ENCODE measurements at places on chromosomes 1 and 21. TPM values are rescaled to one million over a fixed set of nuclear protein-coding genes. Genes with fewer than 3 reads are reported as not detected.
A peak's percentile ranks its signal among the peaks of the same experiment; 100 is the strongest.

B4GALT2 gene
- total RNA-seq: 39.9 TPM

C1orf87 gene
- not detected for total RNA-seq

GBP6 gene
- not detected for total RNA-seq

ETV3 gene
- 27.5 TPM for total RNA-seq

REN gene
- not detected for total RNA-seq

FAM43B gene
- 1.7 TPM for total RNA-seq

ZNF593OS gene
- total RNA-seq: not detected

DNA sequence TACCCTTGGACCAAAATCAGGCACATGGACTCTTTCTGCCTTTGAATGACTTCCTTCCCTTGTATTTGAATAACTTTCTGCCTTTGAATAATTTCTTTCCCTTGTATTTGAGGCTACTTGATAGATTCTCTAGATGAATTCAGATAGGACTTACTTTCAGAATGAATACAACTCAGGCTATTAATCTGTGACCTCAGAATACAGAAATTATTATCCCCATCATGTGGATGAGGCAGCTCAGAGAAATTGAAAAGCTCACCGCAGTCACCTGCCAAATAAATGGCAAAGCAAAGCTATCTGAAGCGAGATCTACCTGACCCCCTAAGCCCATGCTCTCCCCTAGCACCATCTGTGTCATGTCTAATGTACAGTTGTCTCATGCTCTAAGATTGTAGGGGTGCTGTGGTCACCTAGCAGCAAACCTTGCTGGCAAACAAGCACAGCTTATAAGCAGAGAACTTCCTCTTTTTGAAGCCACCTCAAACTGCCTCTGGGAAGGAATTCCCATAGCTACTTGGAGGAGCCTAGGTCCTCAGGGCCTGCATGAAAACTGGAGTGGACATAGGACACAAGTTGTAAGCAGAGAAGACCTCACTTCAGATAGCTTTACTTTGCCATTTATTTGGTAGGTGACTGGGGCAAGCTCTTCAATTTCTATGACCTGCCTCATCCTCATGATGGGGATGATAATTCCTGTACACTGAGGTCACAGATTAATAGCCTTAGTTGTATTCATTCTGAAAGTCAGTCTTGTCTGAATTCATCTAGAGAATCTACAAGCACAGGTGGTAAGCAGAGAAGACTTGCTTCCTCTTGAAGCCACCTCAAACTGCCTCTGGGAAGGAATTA, 66.1 kb downstream of the FASLG start:
- DNase-seq: no peak

- no peak for DNase-seq
Measured at GRCh38 chr1:28675924-28676257, 7.3 kb downstream of the GMEB1 start.

GRCh38 chr1:19067182-19067911, 110.9 kb upstream of the IFFO2 start:
- no peak for DNase-seq

DNA sequence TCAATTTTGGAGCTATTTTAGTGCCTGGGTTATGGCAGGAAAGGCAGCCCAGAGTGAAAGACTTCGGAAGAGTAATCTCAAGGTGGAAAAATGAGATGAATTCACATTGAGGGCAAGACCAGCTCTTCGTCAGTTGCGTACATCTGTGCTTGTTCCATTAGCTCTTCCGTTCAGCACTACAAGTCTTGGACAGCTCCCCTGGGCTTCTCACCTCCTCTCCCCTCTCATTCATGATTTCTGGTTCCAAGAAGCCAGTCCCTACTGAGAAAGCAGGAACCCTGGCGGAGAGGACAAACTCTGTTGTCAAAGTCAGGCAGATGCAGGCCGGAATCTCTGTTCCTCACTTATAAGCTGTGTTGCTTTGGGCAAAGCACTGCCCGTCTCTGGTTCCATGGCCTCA, 76.5 kb downstream of the ACTL8 start:
- peak; percentile 33 for DNase-seq

GRCh38 chr1:77170687-77171086, 48.5 kb downstream of the PIGK start:
- DNase-seq: no peak

DNA sequence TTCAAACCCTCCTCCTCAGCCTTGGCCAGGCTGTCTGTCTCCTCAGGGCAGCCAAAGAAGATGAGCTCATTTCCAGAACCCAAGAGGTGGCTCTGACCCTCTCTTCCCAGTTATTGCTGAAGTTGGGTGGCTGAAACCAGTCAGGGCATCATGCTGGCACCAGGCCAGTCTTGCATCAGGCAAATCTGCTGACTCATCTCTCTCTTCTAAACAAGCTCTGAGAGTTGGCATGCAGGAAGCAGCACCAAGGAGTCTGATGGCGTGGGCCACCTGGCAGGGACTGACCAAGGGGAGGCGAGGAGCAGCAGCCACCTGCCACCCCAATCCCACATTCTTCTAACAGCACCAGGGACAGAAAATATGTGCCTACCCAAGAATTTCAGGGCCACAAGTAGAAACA, 104.8 kb upstream of the ATP1A1 start:
- peak; percentile 11 for DNase-seq

DNA sequence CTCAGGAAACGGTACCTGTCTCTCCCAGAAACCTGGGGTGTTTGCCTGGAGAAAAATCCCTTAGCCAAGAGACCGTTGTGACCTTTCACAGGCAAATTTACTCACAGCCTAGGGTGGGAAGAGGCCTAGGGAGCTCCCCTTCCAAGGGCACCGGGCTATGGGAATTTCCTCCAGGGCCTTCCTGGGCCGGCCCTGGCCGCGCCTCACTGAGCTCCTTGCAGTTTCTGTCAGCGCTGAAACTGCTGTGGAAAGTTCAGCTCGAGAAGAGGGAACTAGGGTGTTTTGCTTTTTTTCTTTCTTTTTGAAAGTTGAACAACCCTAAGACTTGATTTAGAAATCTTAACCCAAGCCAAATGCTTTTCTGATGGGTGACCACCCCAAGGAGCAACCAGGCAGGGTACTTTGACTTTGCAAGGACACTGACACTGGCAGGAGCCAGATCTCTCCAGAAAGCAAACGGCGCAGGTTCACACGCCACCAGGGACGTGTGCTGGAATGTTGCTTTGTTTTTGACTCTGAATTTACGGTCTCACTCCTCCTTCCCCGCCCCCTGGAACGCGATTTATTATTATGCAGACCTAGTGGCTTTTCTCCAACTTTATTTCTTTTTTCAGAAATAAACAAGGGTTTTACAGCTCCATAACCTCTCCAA, 229.6 kb upstream of the JUN start:
- DNase-seq: peak; percentile 30

GRCh38 chr1:228023294-228023639, 16.5 kb downstream of the WNT3A start:
- DNase-seq: no peak

- DNase-seq: no peak
Measured at GRCh38 chr1:174815036-174815435, 184.7 kb upstream of the CACYBP start.

DNA sequence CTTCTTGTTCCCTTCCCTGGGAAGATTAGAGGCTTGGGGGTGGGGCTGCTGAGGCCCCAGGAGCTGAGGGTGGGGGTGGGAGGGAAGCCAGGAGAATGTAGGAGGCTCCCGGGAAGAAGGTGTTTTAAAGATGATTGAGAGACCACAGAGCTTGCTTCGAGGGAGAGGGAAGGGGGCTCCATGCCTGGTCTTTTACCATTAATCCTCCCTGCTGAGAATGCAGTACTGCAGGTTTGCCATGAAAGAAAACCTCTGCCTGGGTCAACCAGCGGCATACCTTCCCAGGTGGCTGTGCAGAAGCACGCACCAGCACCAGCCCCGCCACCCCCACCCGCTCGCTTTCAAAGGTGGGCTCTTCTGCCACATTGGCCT, 15.4 kb downstream of the ABCA4 start:
- DNase-seq: no peak

All from heart right ventricle (tissue), 16 donors.